ENCODE measurements at places on chromosomes 5 and 9.
A peak's percentile ranks its signal among the peaks of the same experiment; 100 is the strongest.

GRCh38 chr9:90007516-90008440 is 403.0 kb downstream of the GADD45G start:
- DNase-seq, result no peak

GRCh38 chr5:149546974-149547373 is 4.3 kb downstream of the CSNK1A1 start:
- no peak for DNase-seq

- DNase-seq, result no peak
These were observed 104.0 kb upstream of the POU5F2 start for GRCh38 chr5:93845376-93845775.

DNA sequence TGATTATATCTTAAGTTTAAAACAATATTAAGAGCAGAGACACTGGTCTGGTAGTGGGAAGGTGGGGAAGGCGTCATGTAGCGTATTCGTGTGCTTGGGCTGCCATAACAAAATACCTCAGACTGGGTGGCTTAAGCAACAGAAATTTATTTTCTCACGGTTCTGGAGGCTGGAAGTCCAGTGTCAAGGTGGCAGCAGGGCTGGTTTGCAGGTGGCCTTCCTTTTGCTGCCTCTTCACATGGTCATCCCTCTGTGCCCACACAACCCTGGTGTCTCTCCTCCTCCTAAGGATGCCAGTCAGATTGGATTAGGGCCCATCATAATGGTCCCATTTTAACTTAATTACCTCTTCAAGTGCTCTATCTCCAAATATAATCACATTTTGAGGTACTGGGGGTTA is 9.6 kb downstream of the IL31RA start:
- no peak for DNase-seq

DNA sequence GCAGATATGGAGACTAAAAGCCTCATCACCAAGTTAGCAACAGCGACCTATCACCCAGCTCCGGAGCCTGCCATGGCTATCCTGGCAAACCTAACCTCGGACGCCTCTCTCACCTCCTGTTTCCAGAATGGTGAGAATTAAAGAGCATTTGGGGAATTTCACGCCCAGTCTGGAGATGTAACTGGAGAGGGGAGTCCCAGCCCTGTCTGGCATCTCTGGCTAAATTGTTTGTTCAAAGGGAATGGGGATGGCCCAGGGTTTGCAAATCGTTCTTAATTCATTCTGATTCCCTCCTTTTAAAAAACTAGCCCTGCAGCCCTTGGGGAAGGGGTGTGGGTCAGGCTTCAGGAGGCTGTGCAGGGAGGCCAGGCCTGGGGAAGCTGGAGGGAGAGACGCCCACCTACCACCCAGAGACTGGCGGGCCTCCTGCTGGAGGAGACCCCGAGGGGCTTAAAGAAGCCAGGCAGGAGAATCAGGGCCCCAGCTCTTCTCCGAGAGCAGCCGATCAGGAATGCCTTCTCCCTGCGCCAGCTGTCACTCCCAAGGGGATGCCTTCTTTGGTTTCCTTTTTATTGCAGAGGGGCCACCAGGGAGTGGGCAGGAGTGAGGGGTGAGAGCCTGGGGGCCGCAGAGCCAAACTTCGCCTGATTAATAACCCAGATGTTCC is 964 bp upstream of the COL5A1 start:
- DNase-seq, result no peak

DNA sequence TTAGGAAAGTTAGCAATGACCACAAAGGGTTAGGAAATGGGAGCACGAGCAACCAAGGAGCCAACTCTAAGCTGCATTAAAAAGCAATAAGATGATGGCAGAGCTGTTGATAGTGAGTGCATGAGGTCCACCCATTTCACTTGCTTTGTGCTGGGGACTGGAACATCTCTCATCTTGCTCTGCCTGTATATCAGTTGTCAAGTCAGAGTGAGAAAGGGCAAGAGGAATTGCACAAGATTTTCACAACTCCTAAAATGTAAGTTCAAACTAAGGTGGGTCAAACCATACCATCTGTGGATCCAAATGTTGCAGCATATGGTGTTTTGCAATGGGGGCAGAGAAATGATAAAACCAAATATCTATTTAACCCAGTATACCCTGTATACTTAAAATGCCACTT is 2.8 kb upstream of the ESM1 start:
- no peak for DNase-seq

GRCh38 chr9:96051423-96051822 is 175.9 kb downstream of the ERCC6L2 start:
- DNase-seq, result no peak

DNA sequence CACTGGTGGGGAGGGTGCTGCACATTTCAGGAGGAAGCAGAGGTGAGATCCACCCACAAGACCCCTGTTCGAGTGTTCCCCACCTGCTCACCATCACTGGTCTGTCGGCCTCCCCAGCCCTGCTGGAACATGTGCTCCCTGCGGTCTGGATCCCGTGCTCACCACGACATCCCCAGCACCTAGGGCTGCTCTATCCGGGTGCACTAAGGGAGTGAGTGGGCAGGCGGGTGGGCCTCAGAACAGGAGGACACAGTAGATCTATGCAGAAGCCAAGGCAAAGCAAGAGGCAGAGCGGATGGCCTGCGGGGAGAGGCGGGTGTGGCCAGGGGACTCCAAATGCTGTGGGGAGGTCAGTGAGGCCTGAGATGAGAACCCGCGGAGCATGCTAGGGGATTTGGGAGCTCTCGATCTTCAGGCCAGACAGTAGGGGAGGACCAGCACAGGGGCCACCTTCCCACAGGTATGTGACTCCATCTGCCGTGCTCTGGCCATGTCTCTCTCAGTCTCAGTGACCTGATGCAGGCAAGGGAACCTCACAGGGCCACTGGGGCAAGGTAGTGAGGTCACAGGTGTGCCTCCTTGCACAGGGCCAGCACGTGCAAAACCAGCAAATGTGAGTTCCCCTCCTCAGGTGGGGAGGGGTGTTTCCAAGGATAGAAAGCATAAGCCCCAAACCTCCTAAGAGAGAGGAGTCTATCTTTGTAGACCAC is 134.2 kb downstream of the ZNF354C start:
- DNase-seq, result no peak

DNA sequence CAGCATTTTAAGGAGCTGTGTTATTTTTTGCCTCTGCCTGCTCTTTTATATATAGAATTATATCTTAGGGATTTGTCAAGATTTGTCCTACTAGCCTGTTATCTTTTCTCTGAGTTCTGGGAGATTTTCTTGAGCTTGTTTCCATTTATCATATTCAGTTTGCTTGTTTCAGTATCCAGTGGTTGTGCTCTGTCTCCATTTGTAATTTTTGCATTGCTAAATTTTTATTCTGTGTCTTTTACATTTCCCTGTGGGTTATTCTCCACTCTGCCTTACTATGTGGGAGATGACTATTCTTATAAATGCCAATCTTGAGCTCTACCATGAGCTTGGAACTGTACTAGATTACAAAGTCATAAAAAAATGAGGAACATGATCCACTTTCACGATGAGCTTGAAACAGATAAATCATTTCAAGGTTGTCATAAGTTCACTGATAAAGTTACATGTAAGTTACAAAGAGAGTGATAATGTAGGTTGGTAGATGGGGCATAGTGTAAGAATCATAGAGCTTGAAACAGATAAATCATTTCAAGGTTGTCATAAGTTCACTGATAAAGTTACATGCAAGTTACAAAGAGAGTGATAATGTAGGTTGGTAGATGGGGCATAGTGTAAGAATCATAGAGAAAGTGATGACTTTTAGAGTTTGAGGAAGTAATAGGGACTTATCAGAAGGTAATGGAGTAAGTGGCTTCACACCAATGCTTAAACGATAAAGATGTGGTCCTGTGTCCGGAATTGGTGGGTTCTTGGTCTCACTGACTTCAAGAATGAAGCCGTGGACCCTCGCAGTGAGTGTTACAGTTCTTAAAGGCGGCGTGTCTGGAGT is 287.3 kb downstream of the ADGRV1 start:
- DNase-seq, result no peak

DNA sequence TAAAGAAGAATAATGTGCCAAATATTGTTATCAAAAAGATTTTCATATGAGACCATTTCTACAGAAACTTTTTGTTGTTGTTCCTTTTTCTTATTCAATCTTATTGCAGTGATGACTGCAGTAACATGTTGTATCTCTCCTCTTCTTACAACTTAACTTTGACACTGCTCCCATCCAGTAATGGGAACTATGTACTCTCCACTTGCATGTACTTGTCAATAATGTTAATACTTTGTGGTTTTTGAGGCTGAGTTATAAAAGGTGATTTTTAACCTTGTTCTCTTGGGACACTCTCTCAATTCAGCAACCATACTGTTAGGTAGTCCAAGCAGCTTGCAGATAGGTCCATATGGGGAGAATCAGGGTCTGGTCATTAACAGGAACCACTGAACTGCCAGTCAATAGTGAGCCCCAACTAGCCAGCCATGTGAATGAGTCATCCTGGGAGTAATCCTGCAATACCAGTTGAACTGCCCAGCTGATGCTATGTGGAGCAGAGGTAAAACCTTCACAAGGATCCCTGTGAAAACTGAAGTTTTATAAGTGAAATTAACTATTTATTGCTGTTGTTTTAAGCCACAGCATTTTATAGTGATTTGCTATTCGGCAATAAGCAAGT is 199.6 kb upstream of the DAB2 start:
- peak; percentile 42 for DNase-seq

DNA sequence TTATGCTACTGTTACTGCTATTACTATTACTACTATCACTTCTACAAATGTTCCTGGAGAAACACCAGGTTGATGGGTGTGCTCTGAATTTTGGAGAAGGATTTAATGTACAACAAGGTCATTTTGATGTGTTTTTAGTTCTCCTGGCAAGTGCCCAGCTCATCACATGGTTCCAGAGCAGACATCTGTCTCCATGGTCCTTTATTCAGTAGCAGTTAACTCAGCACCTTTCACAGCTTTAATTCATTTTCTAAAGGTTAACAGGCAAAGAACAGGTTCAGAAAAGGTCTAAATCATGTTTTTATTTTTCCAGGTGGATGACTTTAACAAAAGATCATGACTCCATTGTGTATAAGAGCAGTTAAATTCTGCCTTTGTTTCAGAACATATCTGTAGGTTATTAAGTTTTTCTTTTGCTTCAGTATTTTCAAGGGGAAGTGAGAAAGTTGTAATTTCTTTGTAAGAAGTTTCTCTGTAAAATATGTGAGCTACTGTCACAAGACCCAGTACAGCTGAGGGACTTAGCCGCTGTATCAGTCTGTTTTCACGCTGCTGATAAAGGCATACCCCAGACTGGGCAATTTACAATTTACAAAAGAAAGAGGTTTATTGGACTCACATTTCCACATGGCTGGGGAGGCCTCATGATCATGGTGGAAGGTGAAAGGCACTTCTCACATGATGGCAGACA is 41.9 kb downstream of the MTRR start:
- DNase-seq, result no peak

- DNase-seq, result no peak
These were observed 10.9 kb downstream of the GPR107 start for GRCh38 chr9:130064621-130065020.

DNA sequence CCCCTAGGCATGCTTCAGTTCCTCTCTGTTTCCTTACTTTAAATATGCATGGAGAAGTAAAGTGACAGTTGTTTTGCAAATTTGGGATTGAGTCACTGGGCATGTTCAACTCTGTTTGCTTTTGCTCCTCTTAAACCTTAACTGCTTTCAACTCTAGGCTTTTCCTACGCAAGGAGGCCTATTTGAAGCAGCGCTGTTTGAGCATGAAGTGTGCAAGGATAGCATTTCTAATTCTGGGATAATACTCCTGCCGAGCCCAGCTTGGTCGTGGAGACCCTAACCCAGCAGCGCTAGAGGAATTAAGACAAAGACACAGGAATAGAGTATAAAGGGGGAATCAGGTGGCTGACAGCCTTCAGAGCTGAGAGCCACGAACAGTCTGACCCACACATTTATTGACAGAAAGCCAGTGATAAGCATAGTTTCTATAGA is 803.4 kb upstream of the CDH10 start:
- no peak for DNase-seq

DNA sequence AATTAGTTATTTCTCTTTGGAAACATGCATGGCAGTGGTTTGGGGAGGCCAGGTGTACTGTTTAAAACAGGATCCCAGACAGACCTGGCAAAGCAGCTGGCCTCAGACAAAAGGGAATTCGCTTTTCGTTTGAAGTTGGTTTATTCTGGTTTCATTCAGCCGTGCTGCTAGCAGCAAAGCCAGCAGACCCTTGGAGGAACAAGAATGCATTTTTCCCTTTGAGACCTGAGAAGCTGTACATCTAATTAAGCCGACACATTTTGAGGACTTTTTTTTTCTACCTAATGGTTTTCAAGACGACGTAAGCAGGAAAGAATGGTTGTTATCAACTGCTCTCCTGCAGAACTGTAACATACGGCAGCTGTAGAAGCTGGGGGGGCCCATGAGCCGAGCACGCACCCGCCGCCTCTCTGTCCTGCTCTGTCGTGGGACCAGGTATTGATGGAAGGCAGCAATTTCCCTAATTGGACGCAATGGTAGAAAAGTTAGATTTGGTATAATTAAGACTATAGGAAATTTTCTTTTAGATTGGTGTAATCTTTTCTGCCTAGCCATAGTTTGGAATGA is 13.6 kb downstream of the PLEKHG4B start:
- no peak for DNase-seq

DNA sequence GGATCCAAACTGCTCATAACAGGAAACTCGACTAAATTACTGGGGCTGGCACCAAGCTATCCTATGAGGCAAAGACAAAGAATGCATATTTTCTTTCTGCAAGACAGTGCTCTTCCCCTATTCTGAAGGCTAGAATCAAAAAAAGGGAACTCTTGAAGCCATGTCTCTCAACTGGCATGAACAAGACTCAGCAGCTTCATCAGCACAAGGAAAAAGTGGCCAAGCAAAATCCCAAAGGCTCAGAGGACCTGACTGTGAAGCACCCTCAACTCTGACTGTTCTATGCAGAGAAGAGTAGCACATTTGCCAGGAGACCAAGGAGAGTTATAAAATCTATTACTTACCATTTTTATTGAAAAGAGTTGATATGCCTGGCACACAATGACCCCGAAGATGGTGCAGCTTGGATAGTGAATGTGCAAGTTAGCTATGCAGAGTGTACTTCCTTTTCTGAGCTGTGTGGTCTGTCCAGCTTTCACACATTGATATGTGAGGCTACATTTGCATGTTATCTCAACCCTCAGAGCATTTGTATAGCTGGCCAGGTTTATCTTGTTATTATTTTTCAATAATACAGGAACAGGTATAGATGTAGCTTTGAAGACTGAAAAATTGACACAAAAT is 51.0 kb upstream of the FYB1 start:
- DNase-seq, result no peak

DNA sequence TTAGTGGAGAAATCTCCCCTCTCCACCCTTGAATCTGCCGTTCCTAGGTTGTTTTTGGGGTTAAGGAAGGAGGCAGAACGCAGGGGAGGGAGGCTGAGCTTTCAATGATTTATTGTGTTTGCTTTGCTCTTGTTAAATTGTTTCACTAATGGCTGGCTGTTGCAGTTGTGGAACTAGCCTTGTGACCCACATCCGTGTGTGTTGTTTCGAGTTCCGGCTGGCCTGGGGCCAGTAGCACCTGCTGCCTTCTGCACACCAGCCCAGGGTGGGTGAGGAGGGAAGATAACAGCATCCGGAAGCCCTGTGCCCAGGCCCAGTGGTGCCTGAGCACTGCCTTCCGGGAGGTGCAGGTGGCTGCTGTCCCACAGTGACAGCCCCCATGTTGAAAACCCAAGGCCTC is 3.6 kb downstream of the ERGIC1 start:
- no peak for DNase-seq

GRCh38 chr5:97694091-97694490 is 511.0 kb upstream of the RIOK2 start:
- DNase-seq, result no peak

GRCh38 chr5:84281383-84281782 is 103.3 kb downstream of the EDIL3 start:
- no peak for DNase-seq

- no peak for DNase-seq
These were observed 41.2 kb downstream of the IZUMO3 start for GRCh38 chr9:24504521-24504920.
